Mesendoderm (in vitro differentiated cells): ENCODE measurements at places on chromosomes 3 and 15.

- DNase-seq, result peak; percentile 83
These were observed 335.6 kb downstream of the TUSC7 start for GRCh38 chr3:117045143-117045542.

DNA sequence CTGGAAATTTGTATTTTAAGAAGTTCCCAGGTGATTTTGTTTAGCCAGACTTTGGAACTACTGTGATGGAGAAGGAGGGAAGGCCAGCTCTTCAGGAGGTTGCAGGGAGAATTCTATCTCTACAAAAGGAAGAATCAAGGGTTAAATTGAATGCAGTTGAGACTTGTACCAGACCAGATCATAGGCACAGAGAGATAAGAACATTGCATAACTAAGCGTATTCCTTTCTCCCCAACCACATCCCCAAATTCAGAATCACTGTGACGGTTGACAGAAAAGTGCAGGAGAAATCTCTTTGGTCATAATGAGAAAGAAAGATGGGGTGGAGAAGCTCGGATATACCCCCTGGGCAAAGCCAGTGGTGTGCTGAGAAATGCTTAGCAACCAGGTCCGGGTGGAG, 7.2 kb downstream of the PLD1 start:
- DNase-seq, result no peak

- DNase-seq, result peak; percentile 73
These were observed 127.8 kb downstream of the HCN4 start for GRCh38 chr15:73240866-73241499.

- no peak for DNase-seq
These were observed 2.2 kb upstream of the SLC12A8 start for GRCh38 chr3:125214738-125215137.

- DNase-seq, result no peak
These were observed 4.3 kb upstream of the SCG3 start for GRCh38 chr15:51677021-51677420.

DNA sequence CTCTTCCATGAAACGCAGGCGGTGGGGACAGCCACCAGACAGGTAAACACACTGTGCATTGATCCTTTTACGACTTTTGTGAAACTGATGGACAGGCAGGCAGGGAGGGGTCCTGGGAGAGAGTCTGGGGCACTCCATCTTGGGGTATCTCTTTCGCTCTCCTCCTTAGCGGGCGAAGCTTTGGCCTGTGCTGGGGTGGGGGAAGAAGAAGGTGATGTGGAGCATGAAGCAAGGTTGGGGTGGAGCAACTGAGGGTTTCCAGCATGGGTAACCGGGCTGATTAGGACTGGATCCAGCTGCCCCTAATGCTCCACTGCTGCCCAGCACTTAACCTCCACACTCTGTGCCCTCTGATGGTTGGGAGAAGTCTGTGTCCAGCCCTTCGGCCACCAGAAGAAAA, 25.6 kb downstream of the MUC20 start:
- DNase-seq, result no peak

DNA sequence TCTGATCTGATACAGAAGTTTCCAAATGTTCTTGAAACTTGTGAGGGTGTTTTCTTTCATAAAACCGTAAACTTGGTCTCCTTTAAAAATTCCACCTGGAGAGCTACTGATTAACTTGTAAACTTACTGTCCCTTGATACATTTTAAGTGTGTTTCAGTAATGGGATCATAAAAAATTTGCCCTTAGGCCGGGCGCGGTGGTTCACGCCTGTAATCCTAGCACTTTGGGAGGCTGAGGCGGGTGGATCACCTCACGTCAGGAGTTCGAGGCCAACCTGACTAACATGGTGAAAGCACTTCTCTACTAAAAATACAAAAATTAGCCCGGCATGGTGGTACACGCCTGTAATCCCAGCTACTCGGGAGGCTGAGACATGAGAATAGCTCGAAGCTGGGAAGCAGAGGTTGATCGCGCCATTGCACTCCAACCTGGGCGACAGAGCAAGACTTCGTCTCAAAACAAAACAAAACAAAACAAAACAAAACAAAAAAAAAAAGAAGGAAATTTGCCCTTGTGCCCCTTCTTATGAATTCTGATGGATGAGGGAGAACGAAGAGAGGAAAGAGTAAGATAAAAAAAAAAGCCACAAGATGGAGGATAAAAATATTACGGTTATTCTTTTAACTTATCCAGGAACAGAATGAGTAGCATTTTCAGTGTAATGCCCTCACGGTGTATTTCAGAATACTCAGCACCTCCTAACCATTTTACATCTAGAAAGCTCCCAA, 32.1 kb upstream of the AP4E1 start:
- no peak for DNase-seq

- no peak for DNase-seq
These were observed 176.8 kb upstream of the EPHA3 start for GRCh38 chr3:88930611-88931010.

- no peak for DNase-seq
These were observed 33.6 kb downstream of the EAF1 start for GRCh38 chr3:15460891-15461531.

DNA sequence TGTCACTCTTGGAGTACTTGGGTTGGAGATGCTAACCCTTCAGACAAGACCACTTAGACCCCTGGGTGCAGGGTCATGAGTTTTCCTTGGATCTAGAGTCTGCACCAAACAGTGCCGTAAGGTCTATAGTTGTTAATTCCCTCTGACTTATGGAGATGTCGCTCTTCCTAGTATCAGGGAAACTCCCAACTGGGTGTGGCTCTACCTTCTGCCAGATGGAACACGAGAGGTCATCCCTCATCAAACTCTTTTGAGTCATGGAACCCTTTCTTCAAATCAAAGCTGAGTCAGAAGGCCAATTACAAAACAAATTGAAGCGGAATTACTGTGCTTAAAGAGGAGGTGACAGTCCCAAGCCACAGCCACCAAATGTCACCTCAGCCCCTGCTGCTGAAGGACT, 514.9 kb upstream of the PROK2 start:
- no peak for DNase-seq

DNA sequence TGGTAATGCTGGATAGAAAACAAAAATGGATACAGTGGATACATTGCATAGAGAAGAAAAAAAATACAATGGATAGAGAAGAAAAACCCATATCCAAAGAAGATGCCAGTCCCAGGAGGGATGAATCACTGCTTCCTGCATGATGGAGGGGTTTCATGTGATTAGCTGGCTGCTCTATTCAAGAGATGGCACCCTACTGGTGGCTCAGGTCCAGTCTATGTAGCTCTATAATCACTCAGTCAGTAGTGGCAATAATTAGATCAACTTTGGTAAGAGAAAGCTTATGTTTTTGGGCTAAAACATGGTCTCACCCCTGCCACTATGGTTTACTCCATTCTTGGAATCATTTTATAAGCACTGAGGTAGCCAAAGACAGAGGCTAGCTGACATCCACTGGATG, 33.7 kb upstream of the NOX5 start:
- no peak for DNase-seq

DNA sequence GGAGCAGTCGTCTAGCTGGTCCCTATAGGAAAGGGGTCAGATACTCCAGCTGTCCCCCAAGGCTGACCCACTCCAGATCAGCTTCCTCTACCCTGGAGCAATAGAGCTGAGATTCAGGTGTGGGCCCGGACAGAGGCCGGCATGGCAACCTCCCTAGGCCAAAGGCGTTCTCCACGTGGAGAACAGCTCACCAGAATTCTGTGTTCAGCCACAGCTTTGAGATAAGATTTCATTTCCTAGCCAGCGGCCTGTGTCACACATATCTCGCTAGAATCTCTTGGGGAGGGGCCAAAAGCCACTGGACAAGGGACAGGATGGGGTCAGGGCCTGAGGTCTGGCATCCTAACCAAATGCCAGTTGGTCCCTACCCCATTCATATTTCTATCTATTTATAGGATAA, 20.1 kb downstream of the SRGAP3 start:
- no peak for DNase-seq

DNA sequence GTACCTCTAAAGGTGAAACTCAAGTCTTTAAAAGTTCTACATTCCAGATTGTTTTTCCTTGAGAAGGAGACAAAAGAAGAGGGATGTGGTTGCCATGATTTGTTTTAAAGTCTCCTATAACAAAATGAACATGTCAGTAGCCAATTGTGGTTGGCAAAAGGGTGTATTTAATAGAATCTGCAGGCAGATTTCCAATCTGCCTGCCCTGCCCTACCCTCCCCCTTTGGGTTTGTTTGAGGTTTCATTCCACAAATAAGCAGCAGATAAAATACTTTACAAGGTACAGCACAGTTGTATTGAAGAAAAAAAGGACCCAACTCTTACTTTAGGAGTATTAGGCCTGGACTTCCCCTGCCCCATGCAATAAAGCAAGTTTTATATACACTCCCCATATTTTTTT, 59.5 kb downstream of the MLH1 start:
- DNase-seq, result no peak

GRCh38 chr3:16944356-16944755, 59.6 kb downstream of the PLCL2 start:
- no peak for DNase-seq

DNA sequence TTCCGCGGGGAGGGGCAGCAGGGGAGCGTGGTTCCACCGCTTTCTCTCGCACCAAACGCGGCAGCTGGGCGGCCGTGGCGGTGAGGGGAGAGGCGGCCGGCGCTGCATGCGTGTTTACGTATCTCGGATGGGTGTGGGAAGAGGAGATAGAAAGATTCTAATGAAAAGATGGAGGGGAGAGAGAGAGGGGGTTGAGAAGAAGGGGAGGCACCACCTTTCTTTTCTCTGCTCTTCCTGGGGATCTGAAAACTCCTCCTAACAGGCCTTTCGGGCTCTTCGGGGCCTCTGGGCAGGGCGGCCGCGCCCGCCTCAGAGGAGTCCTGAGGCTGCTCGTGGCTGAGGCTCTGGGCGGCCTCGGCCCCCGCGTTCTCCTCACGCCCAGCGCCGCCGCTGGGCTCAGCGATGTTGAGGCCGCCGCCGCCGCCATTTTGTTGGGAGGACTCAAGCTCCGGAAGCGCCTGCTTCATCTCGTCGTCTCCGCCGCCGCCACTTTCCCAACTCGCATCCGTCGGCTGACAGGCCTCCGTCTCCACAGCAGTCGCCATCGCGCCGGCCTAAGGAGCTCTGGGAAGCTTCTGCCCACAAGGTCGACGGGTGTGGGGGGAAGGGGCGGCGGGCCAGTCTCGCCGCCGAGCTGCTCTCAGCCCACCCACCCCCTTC, 473 bp downstream of the TASOR start:
- peak; percentile 83 for DNase-seq

- DNase-seq, result no peak
These were observed 4.7 kb upstream of the GCSAM start for GRCh38 chr3:112137781-112138180.
